CD4-positive, alpha-beta T cell treated with Interferon alpha-2 for 1 hour (primary cell): ENCODE measurements at places on chromosomes 4 and X.

DNA sequence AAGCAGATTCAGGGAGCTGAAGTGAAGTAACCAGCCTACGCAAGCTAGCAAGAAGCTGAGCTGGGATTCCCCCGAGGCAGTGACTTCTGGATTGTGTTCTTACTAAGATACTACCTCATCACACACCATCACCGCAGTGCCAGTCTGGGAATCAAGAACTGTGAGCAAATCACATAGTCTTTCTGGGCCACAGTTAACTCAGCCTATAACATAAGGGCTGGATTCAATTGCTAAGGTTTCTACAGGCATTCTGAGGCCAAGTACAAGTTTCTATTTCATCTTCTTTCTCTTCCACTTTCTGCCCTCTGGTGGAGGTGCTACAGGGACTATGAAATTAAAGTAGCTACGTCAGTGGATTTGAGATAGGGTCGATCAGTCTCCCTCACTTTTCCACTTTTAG, 1.4 kb upstream of the CORIN start:
- peak; percentile 42 for DNase-seq

DNA sequence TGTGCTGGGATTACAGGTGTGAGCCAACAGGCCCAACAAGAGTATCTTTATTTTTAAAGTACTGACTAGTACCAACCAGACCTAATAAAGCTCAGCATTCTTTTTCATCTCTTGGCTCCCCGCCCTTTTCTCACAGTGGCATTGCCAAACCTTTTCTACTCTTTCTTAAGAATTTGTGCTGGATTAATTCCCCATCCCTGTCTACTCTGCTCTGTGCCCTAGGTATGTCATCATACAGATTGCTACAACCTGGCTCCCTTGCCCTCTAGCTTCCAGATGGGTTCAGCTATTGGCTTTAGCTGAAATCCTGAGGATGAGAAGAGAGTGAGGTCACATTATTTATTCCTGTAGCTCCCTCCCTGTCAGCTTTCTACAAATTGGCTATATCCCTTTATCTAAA, 34.9 kb upstream of the CCNI start:
- no peak for DNase-seq

DNA sequence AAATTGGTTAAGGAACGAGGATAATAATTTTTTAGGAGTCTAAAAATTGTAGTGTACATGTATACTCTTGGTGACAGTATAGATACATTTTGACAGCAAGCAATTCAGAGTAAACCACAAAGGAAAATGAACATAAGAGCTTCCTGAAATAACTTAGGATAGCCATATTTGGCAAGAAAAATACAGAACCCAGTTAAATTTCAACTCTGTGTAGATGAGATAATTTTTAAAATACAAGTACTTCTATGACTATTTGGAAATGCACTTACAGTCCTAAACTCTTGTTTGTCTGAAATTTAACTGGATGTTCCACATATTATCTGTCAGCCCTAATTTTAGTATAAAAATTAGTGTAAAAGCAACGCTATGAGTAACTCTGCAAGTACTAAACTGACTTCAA, 124.4 kb upstream of the PCDH18 start:
- DNase-seq: no peak

DNA sequence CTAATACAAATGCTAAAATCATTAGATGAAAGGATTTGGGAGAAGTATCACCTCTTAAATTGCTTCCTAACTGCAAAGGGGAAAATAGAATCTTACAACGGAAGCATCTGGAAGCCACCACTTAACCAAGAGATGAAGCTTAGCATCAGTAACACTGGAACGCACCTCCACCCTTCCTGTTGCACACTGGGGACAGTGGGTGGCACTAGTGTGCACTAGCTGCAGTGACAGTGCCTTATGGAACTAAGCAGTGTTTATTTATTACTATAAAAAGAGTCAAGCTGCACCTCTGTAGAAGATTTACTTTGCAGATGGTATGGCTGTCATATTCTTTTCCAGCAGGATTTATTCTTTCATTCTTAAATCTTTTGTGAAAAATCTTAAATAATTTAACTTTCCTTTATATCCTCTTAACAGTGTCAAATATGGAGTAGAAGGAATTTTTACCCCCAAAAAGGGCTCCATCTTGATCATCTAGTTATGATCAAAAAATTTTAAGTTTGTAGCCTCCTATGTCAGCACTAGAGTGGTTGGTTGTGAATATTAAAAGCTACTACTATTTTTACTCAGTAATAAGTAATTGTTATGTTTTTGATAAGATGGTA, 76.7 kb downstream of the SCD5 start:
- no peak for DNase-seq
